Activated T-cell treated with anti-CD3 and anti-CD28 coated beads, Interleukin-2, amount 50 U/mL, for 48 hours (primary cell): ENCODE measurements at places on chromosomes 6 and 20.

DNA sequence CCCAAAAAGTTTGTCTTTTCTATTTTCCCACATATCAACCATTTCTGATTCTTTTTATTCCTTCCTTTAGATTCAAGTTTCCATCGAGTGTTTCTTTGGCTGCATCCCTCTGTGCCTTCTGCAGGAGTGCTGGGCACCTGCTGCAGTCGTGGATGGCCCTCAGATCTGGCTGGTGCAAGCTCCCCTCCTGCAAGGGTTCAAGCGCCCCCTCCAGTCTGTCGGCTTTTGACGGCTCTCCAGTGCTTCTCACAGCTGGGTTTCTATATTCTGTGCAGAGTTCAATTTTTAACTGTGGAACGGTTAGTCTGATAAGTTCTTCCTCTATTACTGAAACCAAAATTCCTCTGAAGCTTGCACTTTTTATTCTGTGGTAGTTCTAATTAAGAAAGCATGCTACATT lies 132.1 kb downstream of the HUS1B start:
- DNase-seq, result no peak

- DNase-seq, result no peak
These were observed 143.6 kb downstream of the BMP7 start for GRCh38 chr20:57122536-57123489.

DNA sequence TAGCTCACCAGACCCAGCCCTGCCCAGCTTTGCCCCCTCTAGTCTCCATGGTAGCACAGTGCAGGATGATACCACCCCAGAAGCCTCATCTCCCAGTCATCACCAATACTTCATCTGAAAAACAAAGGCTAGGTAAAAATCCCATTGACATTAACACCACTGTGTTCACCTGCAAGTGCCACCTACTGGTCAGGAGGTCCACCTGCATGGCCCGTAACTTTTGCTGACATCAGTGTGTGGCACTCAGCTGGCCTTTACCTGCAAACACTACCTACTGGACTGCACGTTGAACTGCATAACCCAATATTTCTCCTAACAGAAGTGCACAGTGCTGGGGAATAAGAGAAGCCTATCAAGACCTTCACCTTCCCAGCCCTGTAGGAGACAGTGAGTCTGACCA lies 234.7 kb upstream of the ADGRB3 start:
- DNase-seq, result no peak

GRCh38 chr20:23243791-23244155 lies 106.8 kb upstream of the NXT1 start:
- DNase-seq, result no peak
